ENCODE measurements at places on chromosomes 7 and 10. TPM values are rescaled to one million over a fixed set of nuclear protein-coding genes. Genes with fewer than 3 reads are reported as not detected.

OPALIN gene
- not detected for total RNA-seq

EVX1 gene
- not detected for total RNA-seq

FXYD4 gene
- total RNA-seq: not detected

WEE2 gene
- not detected for total RNA-seq

IL15RA gene
- 20.1 TPM for total RNA-seq

ANKRD61 gene
- total RNA-seq: 0.33 TPM

SRGN gene
- total RNA-seq: 966 TPM

UNCX gene
- not detected for total RNA-seq

STRIP2 gene
- 62.0 TPM for total RNA-seq

CDK6 gene
- total RNA-seq: 131 TPM

CPA2 gene
- 0.14 TPM for total RNA-seq

CEP55 gene
- 88.0 TPM for total RNA-seq
